AG09309 (cell line): ENCODE measurements at places on chromosomes 5 and 9.

- peak; percentile 47 for DNase-seq
Observed at GRCh38 chr5:87243161-87243844, 24.4 kb upstream of the RASA1 start.

DNA sequence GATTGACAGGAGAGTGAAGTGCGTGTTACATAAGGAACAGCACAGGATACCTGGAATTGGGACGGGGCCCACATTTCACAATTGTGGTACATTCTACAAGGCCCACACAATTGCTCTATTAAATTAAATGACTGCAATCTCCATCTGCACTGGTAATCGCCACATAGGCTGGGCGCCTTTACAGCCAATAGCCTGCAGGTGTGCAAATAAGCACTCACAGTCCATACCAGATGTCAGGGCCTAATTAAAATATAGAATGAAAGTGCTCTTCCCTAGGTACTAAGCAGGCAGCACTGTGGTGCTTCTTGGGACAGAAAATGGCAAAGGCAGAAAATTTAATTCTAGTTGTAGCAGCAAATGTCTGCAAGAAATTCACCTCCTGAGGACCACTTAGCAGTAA lies 82.7 kb downstream of the ATP10B start:
- no peak for DNase-seq

- no peak for DNase-seq
Observed at GRCh38 chr9:2155966-2156365, 140.8 kb downstream of the SMARCA2 start.

DNA sequence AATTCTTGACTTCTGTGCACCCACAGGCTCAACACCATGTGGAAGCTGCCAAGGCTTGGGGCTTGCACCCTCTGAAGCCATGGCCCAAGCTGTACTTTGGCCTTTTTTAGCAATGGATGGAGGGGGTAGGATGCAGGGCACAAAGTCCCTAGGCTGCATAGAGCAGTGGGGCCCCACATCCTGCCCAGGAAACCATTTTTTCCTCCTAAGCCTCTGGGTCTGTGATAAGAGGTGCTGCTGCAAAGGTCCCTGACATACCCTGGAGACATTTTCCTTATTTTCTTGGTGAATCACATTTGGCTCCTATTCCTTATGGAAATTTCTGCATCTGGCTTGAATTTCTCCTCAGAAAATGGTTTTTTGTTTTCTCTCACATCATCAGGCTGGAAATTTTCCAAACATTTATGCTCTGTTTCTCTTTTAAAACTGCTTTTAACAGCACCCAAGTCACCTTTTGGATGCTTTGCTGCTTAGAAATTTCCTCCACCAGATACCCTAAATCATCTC lies 482.7 kb upstream of the TLE4 start:
- no peak for DNase-seq

GRCh38 chr5:52948418-52949076 lies 40.6 kb upstream of the ITGA2 start:
- peak; percentile 50 for DNase-seq

DNA sequence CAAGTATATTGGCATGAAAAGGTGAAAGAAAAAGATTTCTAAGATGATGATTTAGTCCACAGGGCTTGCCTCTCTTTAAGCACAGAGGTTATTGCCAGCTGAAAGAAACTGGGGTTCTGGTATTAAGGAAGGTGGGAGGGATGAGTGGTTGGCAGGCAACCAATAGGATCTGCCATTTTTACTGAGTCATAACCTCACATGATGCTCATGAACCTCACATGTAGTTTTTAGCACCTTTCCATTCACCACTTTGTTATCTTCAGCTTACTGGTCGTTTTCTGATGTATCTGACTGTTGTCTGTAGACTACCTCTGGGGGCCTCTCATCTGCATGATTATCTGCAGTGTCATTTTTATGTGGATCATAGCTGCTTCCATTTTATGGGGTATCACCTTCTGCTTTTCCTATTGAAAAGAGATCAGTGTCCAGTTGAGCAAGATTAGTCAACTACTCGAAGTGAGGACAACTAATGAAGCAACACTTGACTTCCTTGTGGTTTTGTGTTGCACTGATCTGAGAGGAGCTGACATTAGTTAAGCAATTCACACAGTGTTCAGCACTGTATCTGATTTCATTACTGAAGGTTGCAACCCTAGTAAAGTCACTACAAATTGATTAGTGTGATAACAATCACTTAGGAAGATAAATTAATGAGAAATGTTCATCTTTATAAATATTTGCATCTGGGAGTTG lies 186.3 kb downstream of the SGCD start:
- no peak for DNase-seq

- DNase-seq = no peak
Observed at GRCh38 chr9:111399772-111400563, 69.9 kb upstream of the OR2K2 start.

DNA sequence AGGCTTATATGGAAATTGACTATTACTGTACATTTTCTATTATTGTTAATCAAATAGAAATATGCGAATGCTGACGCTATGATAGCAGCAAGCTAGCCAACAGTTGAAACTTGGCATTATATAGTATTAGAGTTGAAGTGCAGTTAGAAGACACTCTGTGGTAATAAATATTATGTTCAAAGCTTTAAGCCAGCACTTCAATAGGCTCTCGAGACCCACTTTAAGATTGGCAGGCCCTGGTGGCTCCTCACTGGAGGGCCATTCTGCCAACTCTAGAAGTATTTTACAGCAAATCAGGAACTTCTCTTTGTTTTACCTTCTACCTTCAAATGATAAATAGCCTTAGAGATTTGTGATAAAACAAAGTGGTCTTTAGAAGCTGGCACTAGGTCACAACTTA lies 2029.0 kb upstream of the WWC1 start:
- no peak for DNase-seq

GRCh38 chr9:27078685-27079084 lies 30.3 kb upstream of the TEK start:
- DNase-seq = no peak
